HTR-8/SVneo (cell line): ENCODE measurements at places on chromosomes 1 and 21.

DNA sequence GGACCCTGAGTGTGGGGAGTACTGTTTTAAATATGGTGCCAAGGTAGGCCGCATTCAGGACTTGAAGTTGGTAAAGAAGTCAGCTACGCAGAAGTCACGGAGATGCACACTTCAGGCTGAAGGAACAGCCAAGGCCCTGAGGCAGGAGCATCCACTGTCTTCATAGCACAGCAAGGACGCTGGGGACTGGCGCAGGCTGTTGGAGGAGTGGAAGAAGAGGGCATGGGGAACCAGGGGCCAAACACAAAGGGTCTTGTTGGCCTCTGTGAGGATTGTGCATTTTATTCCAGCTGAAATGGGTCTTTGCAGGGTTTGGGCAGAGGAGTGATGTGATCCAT is 16.6 kb downstream of the DNAJC16 start:
- DNase-seq = no peak

DNA sequence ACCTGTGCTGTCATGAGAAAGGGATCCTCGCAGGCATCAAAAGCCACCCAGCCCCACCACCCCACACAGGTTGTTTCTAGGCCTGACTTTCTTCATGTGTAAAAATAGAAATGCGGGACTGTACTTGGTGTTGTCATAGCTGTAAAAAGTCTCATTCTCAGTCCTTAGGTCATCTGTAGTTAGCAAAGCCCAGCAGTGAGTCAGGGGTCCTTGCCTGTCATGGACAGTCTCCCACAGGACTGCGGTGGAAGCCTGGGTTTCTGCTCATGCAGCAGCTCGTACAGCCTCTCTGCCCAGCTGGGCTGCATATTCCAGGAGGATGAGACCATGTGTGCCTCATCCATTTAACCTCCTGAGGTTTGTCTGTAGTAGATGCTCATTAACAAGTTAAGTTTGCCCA is 58.2 kb downstream of the MRPS6 start:
- DNase-seq = no peak

DNA sequence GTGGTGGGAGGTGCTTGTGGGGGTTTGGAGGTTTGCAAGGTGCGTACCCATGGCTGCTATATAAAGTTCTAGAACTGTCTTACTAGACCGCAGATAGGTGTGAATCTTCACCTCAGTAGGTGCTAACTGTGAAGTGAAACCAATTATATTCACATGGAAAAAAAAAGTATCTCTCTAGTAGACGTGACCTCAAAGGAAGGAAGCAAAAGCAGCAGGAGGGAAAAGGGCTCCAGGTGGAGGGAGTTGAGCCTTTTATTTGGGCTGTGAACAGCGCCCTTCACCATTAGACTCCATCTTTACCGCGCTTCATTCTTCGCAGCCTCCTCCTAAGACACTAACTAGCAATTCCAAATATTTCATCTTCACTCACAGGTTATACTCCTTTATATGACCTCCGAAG is 129.8 kb downstream of the TBX19 start:
- no peak for DNase-seq

DNA sequence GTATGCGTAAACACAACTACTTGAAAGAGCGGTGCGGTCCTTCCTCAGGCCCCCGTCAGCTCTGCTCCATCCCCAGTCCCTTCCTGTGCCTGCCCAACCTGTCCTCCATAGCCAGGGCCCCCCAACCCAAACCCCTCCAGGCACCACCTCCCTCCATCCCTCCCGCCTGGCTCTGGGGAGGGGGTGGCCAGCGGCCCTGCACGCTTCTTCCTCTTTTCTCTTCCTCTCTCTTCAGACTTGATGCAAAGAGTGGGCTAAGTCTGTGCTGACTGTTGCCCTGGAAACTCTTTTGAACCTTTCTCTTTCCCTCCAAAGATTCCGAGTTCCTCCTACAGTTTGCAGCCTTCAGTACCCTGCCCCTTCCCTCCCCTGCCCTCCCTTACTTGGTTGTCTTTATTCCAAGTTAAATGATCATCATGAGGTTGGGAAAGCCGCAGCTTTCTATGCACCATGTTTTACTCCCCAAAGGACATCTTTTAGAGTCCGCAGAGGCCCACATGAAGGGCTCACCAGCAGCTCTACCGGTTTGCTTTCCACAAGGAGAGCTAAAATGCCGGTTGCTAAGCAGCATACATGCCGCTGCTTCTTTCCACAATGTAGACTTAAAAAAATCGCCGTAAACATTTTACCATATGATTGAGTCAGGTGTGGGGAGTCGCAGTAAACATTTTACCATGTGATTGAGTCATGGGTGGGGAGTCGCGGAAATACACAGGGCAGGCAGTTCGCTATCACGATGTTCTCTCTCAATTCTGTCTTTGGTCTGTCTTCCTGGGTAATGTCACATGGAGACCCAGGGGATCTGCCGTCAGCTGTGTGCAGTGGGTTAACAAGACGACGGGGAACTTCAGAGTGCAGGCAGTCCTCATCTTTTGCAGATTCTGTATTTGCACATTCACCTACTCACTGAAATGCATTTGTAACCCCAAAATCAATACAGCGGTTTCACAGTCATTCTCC is 525.3 kb downstream of the KIF26B start:
- no peak for DNase-seq

DNA sequence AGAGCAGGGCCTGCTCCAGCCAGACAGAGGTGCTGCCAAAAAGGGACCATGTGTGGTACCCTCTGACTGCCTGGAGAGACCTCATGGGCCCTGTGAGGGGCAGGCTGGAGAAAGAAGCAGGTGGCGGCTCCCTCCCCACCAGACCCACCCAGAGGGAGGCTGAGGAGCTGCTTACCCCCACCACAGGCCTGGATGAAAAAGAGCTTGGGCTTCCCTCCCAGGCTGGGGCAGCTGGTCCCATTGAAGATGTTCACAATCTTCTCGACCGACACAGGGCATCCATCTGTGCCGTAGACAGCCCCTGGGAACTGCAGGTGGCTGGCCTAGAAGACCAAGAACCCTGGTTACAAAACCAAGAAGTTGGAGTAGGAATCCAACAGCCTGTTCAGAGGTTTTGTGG is 19.6 kb downstream of the CASP9 start:
- no peak for DNase-seq

DNA sequence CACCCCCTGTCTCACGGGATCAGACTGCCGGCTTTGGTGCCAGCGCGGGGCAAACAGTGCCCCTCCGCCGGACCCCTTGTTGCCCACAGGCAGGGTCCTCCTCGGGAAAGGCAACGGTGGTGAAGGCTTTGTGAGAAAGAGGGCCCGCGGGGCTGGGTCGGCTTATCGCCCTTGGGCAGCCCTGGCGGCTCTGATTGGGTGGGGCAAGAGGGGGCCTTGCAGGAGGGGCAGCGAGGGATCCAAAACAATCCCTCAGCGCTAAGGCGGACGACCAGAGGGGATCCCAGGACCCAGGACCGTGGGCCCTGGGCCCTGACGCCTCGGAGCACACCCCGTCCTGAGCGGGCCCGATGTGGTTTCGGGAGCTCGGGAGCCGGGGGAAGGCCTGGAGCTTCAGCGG is 3.9 kb upstream of the ZNF678 start:
- no peak for DNase-seq

- DNase-seq = no peak
Measured at GRCh38 chr1:7383671-7384520, 387.2 kb upstream of the VAMP3 start.

DNA sequence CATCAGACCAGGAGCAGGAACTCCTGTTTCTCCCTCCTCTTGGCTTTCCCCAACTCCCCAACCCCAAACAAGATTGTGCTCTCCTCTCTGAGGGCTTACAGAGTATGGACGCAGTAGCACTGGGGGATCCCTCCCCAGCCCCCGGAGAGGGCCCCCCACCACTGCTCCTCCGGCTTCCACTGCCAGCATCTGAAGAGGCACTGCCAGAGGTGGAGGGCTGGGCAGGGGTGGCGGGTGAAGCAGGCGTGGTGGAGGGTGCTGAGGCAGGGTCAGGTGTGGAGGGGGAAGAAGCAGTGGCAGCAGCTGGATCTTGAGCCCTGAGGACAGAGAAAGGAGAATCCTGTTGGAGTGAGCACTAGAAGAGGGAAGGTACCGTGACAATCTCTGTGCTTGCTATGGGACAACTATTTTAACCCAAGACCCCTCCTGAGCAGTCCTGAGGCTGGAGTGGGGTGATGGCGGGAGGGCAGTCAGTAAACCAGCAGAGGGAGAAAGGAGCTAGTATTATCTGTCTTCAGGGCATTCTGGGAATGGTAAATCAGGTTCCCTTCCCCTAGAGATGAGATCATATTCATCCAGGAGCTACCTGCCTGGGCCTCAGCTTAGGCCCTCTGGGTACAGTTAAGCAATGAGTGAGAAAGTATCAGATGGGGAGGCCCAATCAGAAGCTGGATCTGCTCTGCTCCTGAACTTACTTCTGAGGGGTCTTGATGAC is 2.4 kb downstream of the UBQLN4 start:
- no peak for DNase-seq

DNA sequence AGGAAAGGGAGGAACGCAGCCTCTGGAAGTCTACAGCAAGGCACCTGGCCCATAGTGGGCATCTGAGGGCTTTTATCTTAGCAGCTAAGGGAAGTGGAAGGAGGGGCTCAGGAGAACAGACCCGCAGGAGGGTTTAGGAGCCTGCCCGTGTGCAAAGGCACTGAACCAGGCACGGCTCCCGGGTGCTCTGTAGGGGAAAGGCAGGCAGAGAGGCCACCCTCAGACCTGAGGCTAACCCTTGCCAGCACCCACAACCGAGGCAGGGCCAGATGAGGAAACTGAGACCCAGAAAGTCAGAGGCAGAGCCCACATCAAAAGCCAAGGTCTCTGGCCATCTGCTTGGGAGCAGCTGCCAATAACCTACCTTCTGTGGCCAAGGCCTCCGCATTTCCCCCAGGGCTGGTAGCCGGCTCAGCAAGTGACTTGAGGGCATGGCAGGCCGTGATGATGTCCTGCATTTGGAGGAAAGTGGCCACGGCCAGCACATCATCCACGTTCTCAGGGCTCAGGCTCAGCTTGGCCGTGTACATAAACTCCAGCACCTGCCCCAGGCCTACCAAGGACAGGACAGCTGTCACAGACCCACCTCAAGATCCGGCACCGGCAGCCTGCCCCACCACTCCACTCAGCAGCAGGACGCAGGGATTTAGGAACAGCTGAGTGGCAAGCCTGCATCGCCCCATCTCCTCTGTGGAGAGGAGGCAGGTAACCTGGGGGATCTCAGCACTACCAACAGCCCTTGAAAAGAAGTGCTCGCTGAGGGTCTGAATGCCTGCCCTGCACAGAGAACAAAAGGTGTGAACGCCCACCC is 29.1 kb downstream of the ZBTB17 start:
- DNase-seq = no peak

- DNase-seq = no peak
Measured at GRCh38 chr1:45258059-45258650, 51.8 kb upstream of the ZSWIM5 start.

- DNase-seq = no peak
Measured at GRCh38 chr21:45549626-45550463, 7.6 kb upstream of the SLC19A1 start.

DNA sequence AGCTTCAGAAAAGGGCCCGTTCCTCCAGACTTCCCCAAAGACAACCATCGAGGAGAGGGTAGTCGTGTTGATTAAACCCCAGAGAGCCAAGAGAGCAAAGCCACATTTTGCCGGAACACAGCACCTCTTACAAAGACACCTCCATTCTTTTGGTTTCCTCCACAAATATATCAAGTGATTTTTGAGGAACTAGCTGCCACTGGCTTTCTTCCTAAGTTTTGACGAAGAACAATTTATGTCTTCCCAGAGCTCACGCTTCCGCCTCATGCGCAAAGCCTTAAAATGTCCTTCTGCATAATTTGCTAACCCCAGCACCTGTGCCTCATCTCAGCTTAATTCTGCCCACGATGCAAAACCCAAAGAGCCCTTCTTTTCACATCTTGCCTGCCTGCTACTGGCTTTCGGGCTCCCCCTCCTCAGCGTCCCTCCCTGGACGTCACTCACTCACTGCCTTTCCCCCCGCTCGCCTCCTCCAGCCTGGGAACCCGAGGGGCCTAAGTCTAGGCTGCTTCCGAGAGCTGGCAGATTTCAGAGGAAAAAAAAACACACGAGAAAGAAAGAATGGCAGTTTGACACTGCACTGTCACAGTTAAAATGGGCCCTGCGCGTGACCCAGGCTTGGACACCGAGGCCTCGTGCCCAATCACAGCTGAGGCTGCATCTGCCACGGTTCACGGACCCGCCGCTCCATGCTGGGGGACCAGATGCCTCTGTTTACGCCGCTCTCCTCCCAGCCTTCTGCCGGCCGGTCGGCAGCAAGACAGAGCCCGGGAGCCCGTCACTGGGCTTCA is 77.6 kb upstream of the IFNAR2 start:
- no peak for DNase-seq

- DNase-seq = no peak
Measured at GRCh38 chr1:107895403-107896191, 69.4 kb downstream of the VAV3 start.

DNA sequence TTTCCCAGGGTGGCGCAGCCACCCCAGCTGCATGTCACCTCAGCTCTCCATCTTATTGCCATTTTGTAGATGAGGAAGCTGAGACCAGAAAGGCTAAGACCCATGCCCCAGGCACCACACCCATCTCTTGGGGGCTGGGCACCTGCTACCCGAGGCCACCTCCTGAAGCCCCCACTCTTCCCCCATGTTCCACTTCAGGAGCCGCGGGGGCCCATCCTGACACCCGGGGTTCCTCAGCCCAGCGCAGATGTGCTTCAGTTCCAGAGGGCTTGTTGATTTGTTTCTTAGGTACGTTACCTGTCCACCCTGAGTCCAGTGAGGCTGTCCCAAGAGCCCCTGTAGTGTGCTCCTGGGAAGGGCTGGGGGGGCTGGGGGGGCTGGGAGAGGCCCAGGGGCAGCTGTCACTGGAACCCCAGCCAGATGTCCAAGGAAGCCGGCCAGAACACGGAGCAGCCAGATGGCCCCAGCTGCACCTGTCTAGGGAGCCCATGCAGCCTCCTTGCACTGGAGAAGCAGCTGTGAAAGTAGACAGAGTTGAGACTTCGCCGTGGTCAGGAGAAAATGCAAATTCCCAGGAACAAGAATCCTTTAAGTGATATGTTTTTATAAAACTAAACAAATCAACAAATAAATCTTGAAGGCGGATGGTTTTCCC is 17.1 kb upstream of the CCDC27 start:
- DNase-seq = no peak

DNA sequence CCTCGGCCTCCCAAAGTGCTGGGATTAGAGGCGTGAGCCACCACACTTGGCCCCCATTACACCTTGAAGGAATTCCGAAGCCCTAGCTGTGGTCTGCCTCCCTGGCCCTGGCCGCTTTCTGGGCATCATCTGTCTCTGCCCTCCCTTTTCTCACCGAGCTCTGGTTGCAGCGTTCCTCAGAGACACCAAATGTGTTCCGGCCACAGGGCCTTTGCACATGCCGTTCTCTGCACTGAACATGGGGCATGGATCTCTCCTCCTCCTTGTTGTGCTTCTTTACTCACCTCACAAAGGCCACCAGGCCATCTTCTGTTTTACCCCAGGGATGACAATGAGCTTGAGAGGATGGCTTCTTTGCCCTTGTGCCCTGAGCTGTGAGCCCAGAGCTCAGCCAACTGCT is 39.3 kb downstream of the CA6 start:
- no peak for DNase-seq
